ENCODE measurements at places on chromosomes 12 and 14. TPM values are rescaled to one million over a fixed set of nuclear protein-coding genes. Genes with fewer than 3 reads are reported as not detected.

The SLC8A3 gene
- total RNA-seq: 0.09 TPM

The RPAP3 gene
- 14.2 TPM for total RNA-seq

- DNase-seq: no peak
Measured at GRCh38 chr12:112870267-112870980, 36.3 kb upstream of the OAS1 start.

The RHEBL1 gene
- total RNA-seq: not detected

- no peak for DNase-seq
Measured at GRCh38 chr12:91140026-91140931, 29.0 kb upstream of the LUM start.

- no peak for DNase-seq
Measured at GRCh38 chr12:49026101-49026500, 7.5 kb upstream of the PRKAG1 start.

DNA sequence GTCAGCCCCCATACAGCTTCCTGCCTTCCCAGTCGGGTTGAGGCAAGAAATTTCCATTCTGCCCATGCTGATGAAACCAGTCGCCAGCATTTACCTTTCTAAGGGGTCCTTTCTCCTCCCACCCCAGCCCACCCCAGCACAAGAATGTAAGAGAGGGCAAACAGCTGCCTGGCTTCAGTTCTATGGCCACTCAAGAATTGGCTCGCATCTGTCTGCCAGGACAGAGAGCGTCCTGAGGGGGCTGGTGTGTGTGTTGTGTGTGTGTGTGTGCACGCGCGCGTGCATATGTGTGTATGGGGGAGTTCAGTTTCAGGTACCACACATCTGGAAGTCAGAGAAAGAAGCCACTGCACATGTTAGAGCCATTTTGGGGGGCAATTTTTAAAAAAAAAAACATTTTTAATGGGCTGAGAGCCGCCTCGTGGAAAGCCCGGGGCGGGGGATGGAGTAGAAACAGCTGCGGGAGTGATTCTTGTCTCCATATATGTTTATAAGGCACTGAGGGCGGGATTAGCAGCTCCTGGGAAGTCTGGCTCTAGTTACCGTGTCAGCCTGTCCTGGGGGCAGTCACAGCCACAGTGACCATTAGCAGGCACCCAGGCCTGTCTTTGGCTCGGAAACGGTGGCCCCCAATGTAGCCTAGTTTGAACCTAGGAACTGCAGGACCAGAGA lies at the start of gene WNT5B:
WNT5B (plus strand) TSS at position 566 of the 672 bp plus-strand sequence. CDS start 2,124 bp downstream, outside the sequence.
- no peak for DNase-seq

The SDR39U1 gene
- total RNA-seq: 34.8 TPM

GRCh38 chr14:100538351-100539002 lies 48.7 kb downstream of the BEGAIN start:
- DNase-seq: peak; percentile 9

GRCh38 chr12:99253068-99253467 lies 394.5 kb upstream of the GARIN6 start:
- no peak for DNase-seq

The KRT79 gene
- total RNA-seq: 0.46 TPM

- DNase-seq: no peak
Measured at GRCh38 chr14:69630360-69630759, 19.0 kb downstream of the SUSD6 start.

DNA sequence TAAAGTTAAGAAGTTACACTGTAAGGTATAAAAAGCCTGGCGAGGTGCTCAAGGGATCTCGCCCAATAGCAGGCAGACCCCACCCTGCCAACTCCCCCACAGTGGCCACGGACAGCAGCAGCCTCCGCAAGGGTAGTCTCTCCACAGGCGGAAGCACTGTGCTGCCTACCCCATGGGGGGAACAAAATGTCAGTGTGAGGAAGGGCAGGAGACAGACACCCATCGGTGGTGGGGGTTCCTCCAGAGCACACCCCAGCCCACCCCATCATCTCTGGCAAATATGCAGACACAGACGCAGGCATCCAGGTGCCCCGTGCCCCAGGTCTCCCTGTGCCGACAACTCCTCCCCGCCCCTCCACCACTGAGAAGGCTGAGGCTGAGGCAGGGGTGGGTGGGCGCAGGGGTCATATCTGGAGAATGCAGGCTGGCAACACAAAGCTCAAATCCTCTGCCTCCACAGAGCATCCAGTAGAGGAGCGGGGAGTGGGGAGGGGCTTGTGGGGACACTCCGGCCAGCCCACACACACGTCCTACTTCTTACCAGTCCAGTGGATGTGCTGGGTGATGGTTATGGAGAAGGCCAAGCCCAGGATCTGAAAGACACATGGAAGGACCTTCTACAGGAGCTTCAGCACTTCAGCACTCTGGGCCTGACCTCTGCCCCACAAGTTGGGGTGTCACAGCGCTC lies 68.3 kb upstream of the DDX11 start:
- DNase-seq: no peak
